ENCODE measurements at places on chromosomes 2 and 18. TPM values are rescaled to one million over a fixed set of nuclear protein-coding genes. Genes with fewer than 3 reads are reported as not detected.
A peak's percentile ranks its signal among the peaks of the same experiment; 100 is the strongest.

- DNase-seq, result no peak
Observed at GRCh38 chr2:9029721-9030120, 26.2 kb upstream of the MBOAT2 start.

- peak; percentile 37 for DNase-seq
Observed at GRCh38 chr2:22991844-22992243, 393.1 kb upstream of the KLHL29 start.

DNA sequence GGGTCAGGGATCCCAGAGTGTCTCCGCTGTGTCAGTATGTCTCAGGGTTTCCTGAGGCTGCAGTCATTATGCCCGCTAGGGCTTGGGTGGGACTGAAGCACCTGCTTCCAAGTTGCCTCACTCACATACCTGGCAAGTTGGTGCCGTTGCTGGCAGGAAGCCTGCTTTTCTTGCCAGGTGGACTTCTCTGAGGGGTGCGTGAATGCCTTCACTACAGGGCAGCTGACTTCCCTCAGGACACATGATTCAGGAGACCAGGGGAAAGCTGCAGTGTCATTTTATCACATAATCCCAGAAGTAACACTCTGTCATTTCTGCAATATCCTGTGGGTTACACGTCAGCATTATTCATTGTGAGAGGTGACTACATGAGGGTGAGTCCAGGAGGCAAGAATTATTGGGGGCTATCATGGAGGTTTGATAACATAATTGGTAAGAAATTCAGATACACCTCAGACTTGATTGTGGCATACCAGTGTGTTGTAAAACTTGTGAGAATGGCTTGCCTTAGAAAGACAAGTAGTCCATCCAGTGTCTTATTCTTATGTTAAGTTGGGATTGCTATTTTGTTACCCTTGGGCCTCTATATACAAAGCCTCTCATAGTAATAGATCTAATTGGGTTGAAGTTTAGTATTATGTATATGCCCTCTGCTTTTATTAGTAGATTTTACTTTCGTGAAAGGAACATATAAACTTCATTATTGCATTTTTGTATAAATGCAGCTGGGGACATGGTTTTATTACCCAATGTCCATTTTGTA is 44.1 kb downstream of the NEDD4L start:
- no peak for DNase-seq

- no peak for DNase-seq
Observed at GRCh38 chr2:221502270-221503010, 69.7 kb downstream of the EPHA4 start.

DNA sequence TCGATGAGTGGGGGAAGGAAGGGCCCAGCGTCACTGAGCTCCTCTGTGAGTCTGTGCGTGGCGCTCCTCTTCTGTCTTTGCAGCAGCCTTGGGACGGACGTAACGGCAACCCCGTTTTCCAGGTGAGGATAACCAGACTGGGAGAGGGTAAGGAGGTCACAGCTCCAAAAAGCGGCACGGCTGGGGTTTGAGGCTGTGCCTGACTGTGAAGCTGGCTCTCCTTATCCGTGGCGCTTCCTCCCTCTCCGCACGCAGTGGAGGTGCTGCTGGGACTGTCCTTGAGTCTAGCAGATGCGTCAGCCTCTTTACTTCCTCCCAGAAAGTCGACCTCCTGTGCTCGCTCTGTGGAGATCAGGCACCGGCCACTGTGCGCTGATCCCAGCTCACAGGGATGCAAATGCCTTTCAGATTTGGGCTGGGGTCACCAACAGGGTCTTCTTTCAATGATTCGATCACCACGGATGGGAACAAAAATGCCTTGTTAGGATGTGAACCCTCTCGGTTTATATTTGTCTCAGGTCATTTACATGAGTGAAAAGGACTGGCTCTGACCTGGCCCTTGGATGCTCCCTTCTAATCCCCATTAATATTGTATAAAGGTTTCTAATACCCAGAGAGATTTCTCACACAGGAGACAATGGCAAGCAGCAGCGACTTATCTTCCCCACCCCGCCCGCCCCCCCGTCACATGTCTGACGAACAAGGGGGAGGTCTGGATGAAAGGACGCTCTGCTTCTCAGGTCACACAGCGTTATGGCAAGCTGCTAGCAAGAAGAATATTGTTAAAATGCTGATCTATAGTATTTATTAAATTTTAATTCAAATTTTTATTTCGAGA is 30.1 kb upstream of the E2F6 start:
- no peak for DNase-seq

DNA sequence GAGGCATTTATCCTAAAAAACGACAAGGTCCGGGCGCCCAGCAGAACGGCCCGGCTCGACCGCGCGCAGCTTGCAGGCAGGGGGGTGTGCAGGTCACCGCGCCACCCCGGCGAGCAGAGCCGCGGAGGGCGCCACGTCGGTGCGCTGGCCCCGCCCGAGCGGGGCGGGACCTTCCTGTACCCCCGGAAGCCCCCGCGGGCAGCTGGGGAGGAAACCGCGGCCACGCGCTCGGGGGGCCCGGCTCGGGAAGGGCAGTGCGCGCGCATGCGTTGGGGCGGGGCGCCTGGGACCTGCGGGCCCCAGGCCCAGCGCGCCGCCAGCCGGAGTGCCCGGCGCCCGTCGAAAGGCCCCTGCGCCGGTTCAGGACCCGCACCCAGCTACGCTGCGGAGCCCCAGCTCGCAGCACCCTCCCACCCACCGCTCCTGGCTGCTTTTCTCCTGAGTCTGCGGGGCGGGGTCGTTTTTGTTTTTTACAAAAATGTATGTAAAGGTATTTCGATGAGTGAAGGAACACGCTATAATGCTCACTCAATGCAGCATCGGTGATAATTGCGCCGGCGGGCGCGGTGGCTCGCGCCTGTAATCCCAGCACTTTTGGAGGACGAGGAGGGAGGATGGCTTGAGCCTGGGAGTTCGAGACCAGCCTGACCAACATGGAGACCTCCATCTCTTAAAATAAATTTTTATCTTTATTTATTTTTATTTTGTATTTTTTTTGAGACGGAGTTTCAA is 47.7 kb upstream of the POMC start:
- peak; percentile 100 for DNase-seq

GRCh38 chr2:199228887-199229819 is 228.6 kb downstream of the SATB2 start:
- no peak for DNase-seq

- DNase-seq, result peak; percentile 7
Observed at GRCh38 chr18:6058941-6059340, 163.6 kb upstream of the TMEM200C start.

DNA sequence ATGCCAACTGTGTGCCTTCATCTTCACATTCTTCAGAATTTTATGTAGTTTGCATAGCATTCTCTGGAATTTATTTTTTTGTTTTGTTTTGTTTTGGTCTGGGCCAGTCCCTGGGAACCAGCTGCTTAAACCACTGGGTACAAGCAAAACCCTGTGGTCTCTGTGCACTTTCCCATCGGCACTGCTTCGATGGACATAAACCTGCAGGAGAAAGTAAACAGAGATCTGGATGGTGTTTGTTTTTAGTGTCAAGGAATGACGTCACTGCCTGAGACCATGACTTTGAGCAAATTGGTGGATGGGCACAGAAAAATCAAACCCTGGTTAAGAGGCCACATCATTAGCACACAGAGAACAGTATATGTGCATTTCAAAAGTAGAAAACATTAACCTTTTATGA is 64.7 kb upstream of the RASGRP3 start:
- DNase-seq, result no peak

DNA sequence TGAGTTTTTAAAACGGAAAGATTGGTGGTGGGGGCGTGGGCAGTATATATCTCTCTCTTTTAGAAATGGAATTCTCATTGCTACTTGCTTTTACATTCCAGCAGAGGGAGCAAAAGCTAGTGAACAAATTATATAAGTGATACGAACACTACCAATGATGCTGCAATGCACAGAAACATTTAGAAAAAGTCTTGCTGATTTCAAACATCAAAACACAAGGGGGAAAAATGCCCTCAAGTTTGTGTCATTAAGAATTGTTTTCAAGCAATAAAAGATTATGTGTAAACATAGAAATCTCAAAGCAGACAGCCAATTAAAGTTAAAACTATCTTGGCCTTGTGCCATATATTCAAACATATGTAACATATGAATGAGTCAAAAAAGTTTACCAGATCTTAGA is 296.3 kb upstream of the KCNJ3 start:
- DNase-seq, result no peak

- DNase-seq, result peak; percentile 10
Observed at GRCh38 chr2:143026411-143027054, 102.7 kb upstream of the ARHGAP15 start.

GRCh38 chr2:86807468-86808275 is 17.0 kb upstream of the CD8A start:
- DNase-seq, result peak; percentile 87

GRCh38 chr2:98460573-98461497 is 16.2 kb downstream of the INPP4A start:
- DNase-seq, result no peak

GRCh38 chr2:238938401-238939055 is 90.6 kb downstream of the TWIST2 start:
- DNase-seq, result no peak

DNA sequence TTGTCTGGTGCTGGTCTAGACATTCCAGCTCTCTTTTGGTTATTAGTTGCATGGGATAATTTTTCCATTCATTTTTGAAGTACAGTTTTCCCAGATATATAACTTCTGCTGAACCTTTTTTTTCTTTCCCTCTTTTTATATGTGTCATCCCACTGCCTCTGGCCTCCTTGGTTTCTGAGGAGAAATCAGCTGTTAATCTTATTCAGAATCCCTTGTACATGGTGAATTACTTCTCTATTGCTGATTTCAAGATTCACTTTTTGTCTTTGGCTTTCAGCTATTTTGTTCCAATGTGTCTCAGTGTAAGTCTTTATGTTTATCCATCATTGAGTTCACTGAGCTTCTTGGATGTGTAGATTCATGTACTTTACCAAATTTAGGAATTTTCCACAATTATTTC is 99.7 kb downstream of the ARHGEF4 start:
- no peak for DNase-seq

- DNase-seq, result no peak
Observed at GRCh38 chr18:58400331-58400870, 228.5 kb downstream of the ALPK2 start.

GRCh38 chr2:58557176-58557575 is 316.1 kb upstream of the FANCL start:
- no peak for DNase-seq

- DNase-seq, result no peak
Observed at GRCh38 chr2:15704086-15704787, 112.6 kb downstream of the DDX1 start.

GRCh38 chr2:16656784-16657391 is 8.7 kb downstream of the CYRIA start:
- DNase-seq, result no peak

DNA sequence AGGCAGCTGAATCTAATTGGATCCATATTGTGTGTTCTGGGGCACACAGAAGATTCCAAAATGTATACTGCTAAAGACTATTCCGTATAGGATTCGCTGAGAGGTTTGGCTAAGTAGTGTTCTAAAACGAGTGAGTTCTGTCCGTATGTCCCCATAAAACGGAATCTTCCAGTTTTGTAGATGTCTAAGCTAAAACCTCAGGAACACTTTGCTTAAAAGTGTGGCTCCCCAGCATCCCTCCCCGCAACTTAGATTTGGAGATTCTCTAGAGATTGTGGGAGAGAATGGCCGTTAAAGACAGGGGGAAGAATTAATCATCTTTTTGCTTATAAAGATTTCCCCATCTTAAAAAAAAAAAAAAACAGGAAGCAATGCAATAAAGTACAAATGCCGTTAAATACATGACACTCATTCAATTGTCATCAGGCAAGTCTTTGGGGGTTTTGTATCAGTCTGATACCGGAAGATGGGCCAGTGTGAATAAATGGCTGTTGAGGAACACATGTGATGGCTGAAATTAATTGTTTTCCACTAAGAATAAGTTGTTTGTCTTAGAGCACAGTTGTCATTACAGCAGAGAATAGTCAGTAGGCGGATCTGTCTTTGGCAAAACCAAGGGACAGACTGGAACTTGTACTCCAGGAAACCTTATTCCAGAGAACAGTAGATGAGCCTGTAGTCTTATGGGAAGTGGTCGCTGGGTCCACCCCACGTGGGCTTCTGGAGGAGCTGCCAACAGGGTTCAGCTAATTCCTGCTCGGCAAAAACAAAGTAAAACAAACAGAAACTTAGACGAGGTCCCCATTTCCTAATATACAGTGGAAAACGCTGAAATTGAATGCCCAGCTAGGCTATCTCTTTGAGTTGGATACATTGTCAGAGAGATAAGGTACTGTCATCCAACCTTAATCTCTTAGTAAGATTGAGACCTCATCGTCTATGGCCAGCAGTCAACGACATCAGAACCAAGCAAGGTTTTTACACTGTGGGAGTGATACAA is 1.7 kb downstream of the EMILIN2 start:
- peak; percentile 25 for DNase-seq

- no peak for DNase-seq
Observed at GRCh38 chr2:208311954-208312353, 45.9 kb downstream of the PIKFYVE start.

- DNase-seq, result no peak
Observed at GRCh38 chr2:126653761-126654160, 2.2 kb upstream of the GYPC start.

DNA sequence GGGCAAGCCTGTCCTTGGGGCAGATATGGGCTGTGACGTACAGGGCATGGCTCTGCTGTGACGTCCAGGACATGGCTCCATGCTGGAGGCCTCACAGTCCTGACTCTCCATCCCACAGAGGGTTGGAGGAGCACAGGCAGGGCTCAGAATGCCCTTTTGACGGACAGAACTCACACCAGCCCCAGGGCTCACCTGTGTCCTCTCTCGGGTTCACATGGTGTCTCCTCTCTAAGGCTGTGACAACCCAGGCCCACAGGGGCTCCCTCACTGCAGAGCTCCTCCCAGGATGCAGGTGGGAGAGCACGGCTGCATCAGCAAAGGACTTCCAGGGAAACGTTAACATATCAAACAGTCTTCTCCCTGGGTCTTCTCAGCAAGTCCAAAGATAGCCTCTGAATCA is 133.8 kb downstream of the EIPR1 start:
- DNase-seq, result peak; percentile 68

GRCh38 chr2:67649331-67650261 is 252.5 kb downstream of the ETAA1 start:
- no peak for DNase-seq

- no peak for DNase-seq
Observed at GRCh38 chr2:21055451-21055850, 11.6 kb upstream of the APOB start.

- no peak for DNase-seq
Observed at GRCh38 chr2:46394649-46395510, 84.5 kb upstream of the TMEM247 start.

Gene FIGN
- total RNA-seq, result 6.5 TPM

Gene CNGA3
- total RNA-seq, result not detected

Gene DHRS9
- total RNA-seq, result not detected

Gene DAW1
- total RNA-seq, result not detected

Gene EFR3B
- 3.3 TPM for total RNA-seq

Gene PID1
- total RNA-seq, result 1.5 TPM

Gene TUBA3D
- total RNA-seq, result not detected

Gene IL37
- 1.00 TPM for total RNA-seq

Gene ST8SIA3
- 1.5 TPM for total RNA-seq
